Stimulated activated CD4-positive, alpha-beta T cell treated with anti-CD3 and anti-CD28 coated beads, Interleukin-15, amount 100 ng/mL, for 1 hour (primary cell): ENCODE measurements at places on chromosomes 5 and 9.

DNA sequence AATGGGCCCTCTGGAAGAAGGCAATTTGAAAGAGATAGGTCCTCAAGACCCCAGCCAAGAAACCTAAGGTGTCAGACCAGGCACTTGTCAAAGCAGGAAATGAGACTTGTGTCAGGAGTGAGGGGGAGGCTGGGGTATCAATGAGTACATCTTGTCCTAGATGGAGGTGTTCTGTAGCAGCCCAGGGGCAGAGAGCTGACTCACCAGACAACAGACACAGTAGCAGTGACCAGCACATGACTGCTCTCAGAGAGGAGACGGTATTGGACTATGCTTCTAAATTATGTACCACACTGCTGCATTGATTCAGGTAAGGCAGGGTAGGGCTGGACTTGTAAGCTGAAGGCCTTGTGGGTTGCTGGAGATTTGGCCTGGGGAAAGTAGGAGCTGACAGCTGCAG, 551.2 kb upstream of the KLF4 start:
- DNase-seq: no peak

DNA sequence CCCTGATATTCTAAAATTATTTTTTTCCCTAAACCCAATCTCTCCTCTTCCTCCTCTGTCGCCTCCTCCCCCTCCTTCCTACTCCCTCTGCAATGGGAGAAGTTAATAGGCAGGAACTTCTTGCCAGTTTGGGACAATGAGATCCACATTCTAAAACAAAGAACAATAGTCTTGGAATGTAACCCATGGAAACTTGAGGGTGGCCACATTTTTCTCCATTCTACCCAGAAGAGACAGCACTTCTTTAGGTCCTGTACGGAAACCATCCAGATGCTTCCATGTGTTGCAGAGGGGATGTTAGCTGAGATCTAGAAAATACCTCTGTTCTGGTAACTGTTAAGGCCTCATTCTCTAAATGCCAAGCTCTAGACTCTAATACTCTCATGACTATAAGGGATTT, 10.0 kb downstream of the SPARC start:
- DNase-seq: no peak

DNA sequence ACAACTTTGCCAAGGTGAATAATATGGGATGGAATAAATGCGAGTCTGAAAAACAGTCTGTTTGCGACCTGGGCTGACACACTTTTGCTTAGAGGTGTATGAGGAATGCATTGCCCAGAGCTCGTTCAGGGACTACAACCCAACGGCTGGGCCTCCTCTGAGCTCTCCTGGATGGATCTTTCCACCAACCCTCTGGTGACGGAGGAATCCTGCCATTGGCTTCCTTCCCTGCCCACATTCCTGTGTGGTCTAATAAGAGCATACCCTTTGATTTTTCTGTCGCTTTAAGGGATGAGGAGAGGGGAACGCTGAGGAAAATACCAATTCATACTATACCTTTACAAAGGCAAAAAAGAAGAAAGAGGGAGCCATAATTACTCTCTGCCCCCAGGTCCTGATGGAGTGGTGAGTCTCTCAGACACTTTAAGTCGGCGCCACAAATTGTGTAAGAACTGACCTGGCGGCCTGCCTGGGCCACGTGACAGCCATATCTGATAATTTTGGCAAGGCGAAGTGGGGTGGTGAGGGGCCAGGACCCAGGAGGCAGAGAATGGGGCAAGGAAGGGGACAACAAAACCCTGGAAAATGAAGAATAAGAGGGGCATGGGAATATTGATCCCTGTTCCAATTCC, 265.2 kb upstream of the MSX2 start:
- no peak for DNase-seq

- no peak for DNase-seq
Measured at GRCh38 chr5:61330341-61330844, 1.7 kb upstream of the ZSWIM6 start.
